ENCODE measurements at places on chromosomes 1 and 21.

DNA sequence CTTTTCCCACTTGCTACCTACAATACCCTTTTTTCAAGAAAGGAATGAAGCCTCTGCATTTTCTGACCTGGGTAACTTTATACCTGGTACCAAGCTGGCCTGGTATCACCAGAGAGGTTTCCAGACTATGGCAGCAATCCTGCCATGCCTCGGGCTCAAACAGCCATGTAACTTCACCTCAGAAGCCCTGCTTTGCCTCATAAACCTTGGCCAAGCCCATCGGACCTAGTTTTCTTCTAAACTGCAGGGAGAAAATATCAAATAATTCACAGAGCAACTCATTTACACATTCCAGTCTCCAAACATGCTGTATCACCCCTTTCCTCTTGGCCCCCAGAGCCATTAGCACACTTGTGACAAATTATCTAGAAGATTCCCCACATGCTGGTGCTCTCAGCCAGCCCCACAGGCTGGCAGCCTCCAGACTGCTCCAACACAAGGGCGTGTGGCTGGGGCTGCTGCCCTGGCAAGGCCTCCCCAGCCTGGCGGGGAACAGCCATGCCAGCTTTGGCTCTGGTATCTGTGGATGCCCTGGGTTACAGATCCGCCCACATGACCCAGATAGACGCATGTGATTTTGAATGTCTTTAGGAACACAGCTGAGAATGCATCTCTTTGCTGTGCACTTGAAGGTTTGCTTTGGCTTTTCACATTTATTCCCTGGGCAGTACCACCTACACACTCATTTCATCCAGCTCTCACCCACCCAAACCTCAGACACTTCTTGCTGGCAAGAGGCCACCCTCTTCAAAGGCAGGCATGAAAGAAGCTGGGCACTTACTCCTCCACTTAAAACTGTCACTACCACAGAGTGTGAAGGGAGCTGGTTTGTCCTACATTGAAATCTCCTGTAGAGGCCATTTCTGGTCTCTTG is 70.0 kb upstream of the BCAR3 start:
- no peaks in the 10 kb centered on the region for H3K36me3 ChIP-seq
- no peak for DNase-seq
- no peak overlapping the region for H3K4me3 ChIP-seq
- H3K4me1 ChIP-seq, result peaks cover 14% of the 10 kb centered on the region
- H3K27me3 ChIP-seq, result peaks cover 12% of the 10 kb centered on the region
- no peak overlapping the region for H3K27ac ChIP-seq

DNA sequence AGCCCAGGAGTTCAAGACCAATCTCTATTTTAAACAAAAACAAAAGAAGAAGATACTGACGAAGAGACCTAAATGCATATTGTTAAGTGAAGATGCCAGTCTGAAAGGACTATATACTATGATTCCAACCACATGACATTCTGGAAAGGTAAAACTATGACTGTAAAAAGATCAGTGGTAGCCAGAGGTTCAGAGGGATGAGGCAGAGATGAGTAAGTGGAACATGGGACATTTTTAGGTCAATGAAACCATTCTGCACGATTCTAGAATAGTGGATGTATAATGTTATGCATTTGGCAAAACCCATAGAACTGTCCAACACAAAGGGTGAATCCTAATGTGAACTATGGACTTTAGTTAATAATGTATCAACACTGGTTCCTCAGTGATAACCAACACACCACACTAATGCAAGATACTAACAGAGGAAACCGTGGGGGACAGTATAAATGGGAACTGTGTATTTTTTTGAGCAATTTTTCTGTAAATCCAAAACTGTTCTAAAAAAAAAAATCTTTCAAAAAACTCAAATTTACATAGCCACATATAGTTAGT is 8.2 kb downstream of the RC3H1 start:
- H3K4me1 ChIP-seq, result peaks cover 23% of the 10 kb centered on the region
- peaks cover 25% of the 10 kb centered on the region for H3K36me3 ChIP-seq
- no peaks in the 10 kb centered on the region for H3K27me3 ChIP-seq

DNA sequence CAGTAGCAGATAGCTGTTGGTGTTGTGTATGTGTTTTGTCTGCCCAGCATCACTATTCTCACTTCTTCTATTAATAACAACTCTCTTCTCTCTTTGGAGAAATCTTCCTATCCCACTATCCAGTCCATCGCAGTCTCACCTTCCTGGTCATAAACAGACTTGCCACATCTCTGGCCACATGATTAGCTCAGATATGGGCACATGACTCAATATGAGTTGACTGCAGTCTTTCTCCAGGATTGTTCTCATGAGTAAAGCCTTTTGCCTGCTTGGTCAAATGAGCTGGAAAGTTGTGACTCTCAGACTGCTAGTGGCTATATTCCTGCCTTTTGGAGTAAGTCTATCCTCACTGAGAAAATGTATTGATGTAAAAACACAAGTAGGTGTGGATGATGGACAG is 32.9 kb upstream of the TADA1 start:
- no peaks in the 10 kb centered on the region for H3K27me3 ChIP-seq
- no peak overlapping the region for H3K4me3 ChIP-seq
- H3K4me1 ChIP-seq, result peaks cover 28% of the 10 kb centered on the region
- no peak overlapping the region for H3K27ac ChIP-seq
- no peaks in the 10 kb centered on the region for H3K36me3 ChIP-seq
- no peak for DNase-seq

GRCh38 chr1:69258842-69259241 is 308.9 kb upstream of the LRRC7 start:
- no peaks in the 10 kb centered on the region for H3K4me1 ChIP-seq
- H3K27me3 ChIP-seq, result no peaks in the 10 kb centered on the region
- no peak overlapping the region for H3K27ac ChIP-seq

GRCh38 chr1:11204396-11205190 is 15.4 kb downstream of the ANGPTL7 start:
- no peaks in the 10 kb centered on the region for H3K4me1 ChIP-seq
- H3K27me3 ChIP-seq, result no peaks in the 10 kb centered on the region
- H3K4me3 ChIP-seq, result no peak overlapping the region
- peaks cover 37% of the 10 kb centered on the region for H3K36me3 ChIP-seq
- no peak for DNase-seq
- no peak overlapping the region for H3K27ac ChIP-seq

DNA sequence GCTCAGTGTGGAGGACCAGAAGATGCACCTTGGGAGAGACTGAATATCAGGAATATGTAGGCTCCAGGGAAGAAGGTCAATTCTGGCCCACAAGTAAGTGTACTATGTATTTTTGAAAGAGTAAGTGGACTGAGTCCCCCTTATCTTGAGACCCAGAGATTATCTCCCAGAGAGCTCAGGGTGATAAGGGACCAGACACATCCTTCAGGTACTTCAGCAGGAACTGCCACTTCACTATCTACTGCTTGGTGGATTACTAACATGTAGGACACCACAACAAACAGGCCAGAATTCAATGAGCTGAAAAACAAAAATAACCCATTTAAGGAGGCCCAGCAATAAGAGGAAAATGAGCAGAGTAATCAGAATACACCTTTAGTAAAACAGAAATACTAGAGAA is 119.2 kb downstream of the ZNF644 start:
- no peak for DNase-seq
- H3K27ac ChIP-seq, result no peak overlapping the region
- no peaks in the 10 kb centered on the region for H3K4me1 ChIP-seq
- peaks cover 50% of the 10 kb centered on the region for H3K36me3 ChIP-seq
- no peak overlapping the region for H3K4me3 ChIP-seq

Measured in activated naive CD4-positive, alpha-beta T cell treated with anti-CD3 and anti-CD28 coated beads, Interleukin-2, amount 10 ng/mL, durations not matched to agents 7 days and 5 days (primary cell).